ENCODE measurements at places on chromosomes 1 and 21.

- no peak for DNase-seq
Observed at GRCh38 chr1:6969762-6970161, 184.5 kb downstream of the CAMTA1 start.

- DNase-seq = no peak
Observed at GRCh38 chr1:222757646-222758268, 20.8 kb downstream of the FAM177B start.

GRCh38 chr1:102782144-102782543 is 326.2 kb downstream of the COL11A1 start:
- DNase-seq = no peak

DNA sequence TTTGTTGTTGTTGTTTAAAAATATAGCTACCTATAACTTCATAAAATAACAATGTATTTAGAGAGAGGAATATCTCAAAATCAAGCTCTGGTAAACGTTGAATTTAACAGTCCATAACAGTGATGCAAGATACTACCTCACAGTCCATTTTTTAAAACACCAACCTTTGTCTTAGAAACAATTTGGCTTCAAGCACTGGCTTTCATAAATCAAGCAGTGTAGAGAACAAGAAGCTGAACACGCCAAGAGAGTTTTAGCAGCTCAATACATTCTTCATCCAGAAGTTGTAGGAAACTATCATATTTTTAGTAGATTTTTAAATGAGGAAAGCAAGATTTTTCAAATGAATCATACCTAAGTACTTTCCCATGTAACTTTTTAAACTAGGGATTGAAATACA is 334.3 kb upstream of the ADAMTS5 start:
- no peak for DNase-seq

DNA sequence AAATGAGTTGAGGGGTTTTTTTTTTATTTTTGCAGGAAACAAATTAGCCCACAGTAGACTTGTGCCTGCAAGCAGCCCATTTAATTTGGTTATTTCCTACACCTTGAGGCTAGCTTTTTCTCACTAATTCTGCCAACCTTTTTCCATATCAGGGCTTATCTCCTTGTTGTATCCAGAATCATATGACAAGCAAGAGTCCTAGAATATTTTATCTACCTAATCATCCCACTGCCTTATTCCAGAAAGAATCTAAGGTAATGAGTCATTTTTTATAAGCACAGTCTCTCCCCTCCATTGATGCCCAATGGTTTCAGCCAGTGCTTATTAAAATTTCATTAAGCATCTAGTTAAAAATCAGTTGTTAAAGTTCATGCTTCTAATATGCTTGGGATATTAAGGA is 324.1 kb downstream of the BARHL2 start:
- DNase-seq = no peak

- DNase-seq = no peak
Observed at GRCh38 chr1:151108331-151108730, 37.8 kb downstream of the GABPB2 start.

DNA sequence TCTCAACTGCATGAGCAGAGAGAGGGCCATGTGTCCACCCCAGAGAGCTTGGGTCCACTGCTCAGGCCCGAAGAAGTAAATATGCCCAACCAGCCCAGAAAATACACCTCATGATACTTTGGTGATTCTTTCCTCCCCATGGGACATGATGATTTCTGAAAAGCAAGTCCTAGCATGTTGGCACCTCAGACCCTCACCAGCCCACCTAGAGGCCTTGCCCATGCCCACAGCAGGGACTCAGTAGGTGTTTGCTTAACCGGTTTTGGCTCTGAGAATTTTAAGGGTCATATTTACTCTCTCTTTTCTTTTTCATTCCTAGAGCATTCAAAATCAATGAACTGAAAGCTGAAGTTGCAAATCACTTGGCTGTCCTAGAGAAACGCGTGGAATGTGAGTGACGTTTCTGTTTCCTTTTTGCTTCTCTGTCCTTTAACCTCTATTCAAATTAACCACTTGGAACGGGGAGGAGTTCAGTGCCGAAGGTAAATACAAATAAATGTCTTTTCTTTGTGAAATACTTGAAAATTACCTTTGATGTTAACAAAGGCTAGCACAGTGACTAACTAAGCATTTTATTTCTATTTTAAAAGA is 79.7 kb downstream of the PDE9A start:
- DNase-seq = no peak

DNA sequence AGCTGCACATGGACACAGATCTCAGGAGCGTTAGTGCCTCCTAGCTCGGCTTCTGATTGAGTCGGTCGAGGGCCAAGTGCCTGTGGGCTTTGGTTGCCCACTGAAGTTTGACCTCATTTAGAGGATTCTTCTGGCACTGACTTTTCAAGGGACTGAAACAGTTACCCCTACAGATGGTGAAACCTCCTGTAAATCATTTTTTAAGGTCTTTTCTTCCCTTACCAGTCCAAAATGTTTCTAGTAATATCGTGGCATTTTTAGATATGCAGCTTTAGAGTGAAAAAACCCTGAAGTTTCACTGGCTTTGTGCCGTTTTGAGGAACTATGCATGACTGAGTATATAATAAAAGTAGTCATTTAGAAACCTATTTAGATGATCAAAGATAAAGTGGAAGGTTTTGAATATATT is 34.7 kb upstream of the L1TD1 start:
- no peak for DNase-seq

- DNase-seq = no peak
Observed at GRCh38 chr1:180294711-180295110, 64.6 kb downstream of the LHX4 start.

- DNase-seq = no peak
Observed at GRCh38 chr1:202966006-202966898, 805 bp downstream of the CYB5R1 start.

- no peak for DNase-seq
Observed at GRCh38 chr1:230499496-230499895, 73.4 kb upstream of the PGBD5 start.

- DNase-seq = no peak
Observed at GRCh38 chr1:14120895-14121294, 420.9 kb downstream of the PRDM2 start.

DNA sequence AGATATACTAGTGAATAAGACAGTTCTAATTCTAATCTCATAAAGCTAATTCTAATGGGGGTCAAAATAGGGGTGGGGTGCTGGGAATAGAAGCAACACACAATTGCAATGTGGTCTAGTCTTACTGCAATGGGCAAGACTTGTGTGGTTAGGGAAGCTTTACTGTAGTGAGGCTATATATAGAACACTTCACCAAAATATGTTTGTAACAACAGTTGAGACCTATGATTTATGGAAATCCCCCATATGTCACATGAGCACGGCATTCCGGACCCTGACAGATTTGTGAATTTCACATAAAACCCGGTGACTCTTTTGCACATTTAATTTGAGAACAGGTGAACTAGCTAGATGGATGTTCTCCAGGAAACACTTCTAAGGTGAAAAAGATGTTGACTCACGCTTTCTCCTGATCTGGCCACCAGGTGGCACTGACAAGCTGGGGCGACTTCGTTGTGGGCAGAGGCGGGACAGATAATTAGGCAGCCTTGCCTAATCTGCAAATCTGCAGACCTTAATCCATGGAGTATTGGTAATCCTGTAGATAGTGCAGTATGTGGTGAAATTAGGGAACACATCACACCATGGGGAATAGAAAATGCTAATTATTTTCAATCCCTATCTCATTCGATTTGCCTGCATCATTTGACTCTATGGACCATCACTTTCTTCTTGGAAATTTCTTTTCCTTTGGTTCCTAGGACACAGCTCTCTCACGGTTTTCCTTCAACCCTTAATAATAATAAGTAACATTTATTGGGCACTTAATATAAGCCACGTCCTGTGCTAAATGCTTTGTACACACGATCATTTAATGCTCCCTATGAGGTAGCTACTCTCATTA is 37.7 kb downstream of the KIAA0040 start:
- DNase-seq = peak; percentile 5

DNA sequence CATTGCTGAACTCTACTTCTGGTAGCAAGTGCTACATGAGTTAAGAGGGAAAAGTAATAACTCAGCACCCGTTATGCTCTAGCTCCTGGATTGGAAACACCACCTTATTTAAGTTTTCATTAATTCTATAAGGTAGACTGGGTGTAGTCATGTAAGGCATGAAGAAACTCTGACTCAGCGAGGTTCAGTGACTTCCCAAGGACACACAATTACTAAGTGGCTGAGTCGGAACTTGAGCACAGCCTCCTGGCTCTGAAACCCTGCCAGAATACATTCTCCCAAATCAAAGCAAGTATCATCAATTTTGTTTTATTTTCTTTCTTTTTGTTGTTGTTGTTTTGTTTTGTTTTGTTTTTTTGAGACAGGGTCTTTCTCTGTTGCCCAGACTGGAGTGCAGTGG is 29.1 kb upstream of the SCCPDH start:
- no peak for DNase-seq

GRCh38 chr1:243325305-243325890 is 69.6 kb downstream of the SDCCAG8 start:
- DNase-seq = no peak

DNA sequence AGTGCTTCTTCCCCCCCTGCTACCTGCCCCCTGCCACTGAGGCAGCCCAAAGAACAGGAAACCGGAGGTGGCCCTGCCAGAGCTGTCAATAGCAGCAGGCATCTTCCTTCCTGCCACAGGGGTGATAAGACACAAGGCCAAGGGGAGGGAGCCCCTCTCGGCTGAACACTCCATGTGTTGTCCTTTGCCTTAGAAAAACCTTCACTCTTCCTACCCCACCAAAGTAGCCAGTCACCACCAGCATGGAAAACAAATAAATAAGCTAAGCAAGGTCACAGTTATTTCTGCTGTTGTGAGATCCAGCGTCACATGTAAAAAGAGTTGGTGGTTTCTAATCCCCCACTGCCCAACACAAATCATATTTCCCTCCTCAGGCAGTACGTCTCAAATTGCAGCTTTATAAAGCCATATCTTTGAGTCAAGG is 104.8 kb upstream of the DPT start:
- no peak for DNase-seq

DNA sequence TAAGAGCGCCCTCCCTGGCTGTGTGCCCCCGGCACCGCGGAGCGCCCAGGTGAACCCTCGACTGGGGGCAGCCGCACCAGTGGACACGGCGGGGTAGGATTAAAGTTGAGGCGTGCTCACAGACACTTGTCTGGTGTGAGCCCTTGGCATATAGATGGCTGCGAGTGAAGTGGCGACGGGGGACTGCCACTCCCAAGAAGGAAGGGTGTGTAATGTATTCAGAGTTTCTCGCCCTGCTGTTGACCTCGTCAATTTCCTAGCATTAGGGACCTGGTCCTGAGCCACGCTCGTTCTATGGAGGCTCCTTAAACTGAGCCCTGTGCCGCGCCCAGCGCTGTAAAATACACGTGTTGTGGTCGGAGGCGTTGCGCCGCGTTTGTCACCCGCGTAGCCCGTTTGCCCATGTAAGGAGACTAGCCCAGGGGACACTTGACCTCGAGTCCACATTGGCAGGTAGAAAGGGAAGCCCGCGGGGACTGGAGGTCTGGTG is 554 bp downstream of the EVA1C start:
- no peak for DNase-seq

- DNase-seq = no peak
Observed at GRCh38 chr1:204991342-204991844, 51.6 kb upstream of the CNTN2 start.

GRCh38 chr1:93567255-93567918 is 114.2 kb downstream of the BCAR3 start:
- DNase-seq = no peak

- no peak for DNase-seq
Observed at GRCh38 chr1:84975035-84975434, 21.9 kb downstream of the MCOLN2 start.

- no peak for DNase-seq
Observed at GRCh38 chr21:34949499-34949898, 99.6 kb downstream of the RUNX1 start.

DNA sequence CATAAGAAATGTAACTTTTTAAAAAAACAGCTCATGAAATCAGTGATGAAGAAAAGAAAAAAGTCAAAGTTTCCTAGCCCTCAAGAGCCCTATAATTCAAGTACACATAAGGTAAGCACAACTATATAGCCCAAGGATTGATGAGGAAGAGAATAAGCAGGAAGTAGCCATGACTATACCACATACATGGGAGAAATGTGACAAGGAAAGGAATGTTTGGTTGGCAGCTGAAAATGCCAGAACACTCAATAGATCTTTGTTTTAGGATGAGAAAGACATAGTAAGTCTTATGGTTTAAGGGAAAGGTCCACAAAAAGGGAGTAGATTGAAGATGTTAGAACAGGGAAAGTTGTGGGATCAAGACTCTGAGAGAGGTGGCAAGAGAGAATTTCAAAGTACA is 5.7 kb downstream of the DOCK7 start:
- no peak for DNase-seq

GRCh38 chr1:239458144-239458500 is 71.8 kb downstream of the CHRM3 start:
- no peak for DNase-seq

DNA sequence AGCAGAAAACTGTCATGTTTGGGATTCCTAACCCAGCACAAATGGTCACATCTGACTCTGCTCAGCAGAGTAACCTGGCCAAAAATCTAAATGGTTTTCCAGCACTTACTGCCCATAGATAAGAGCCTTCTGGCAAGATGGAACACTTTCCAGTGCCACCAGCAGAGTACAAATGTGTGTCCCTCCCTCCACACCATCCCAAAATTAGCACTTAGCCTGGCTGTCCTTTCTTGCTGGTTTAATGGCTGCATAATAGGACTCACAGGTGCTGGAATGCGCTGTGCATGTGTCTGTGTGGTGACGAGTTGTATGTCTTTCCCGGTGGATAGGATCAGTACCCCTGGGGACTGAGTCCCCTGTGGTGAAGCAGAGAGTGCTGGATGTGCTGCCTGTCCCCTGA is 49.8 kb upstream of the GJB5 start:
- no peak for DNase-seq

GRCh38 chr1:165927169-165927568 is 99.8 kb downstream of the UCK2 start:
- DNase-seq = no peak

DNA sequence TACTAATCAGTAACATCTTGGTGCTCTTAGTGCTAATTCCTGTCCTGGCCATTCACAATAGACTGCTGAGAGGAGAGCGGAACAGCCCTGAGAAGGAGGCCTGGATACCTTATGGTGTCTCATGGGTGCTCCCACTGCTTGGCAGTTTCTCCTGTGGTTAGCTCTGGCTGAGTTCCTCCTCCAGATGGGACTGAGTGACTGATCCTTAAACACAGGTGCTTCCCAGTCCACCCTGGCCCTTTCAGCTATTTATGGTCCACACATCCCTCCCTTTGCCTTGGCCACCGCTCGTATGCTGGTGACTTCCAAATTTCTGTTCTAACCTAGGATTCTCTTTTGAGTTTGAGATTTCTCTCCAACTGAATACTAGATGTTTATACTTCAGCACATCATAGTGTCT is 157.0 kb upstream of the CACNA1E start:
- DNase-seq = no peak

GRCh38 chr1:160474392-160475242 is 48.4 kb downstream of the SLAMF6 start:
- no peak for DNase-seq

DNA sequence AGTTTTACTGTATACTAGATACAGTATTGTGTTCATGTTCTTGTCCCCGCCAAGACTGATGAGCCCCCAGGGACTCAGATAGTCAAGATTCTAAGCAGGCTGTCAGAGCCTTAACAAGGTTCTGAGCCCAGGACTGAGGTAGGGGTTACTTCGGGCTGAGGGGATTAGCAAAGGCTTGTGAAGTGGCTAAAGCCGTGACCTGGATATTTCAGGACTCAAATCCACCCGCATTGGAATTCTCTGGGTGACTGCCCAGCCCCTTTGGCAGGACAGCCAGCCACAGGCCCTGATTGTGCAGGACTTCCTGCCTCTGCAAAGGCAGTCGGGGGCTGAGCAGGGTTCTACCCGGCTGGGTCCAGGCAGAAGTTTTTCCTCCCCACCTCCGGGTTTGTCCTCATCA is at the start of gene PLA2G5:
Gene PLA2G5, plus strand, starts transcription at position 321 of the 400 bp plus-strand sequence. CDS start 14,637 bp downstream, outside the sequence.
- DNase-seq = no peak

Data from activated naive CD4-positive, alpha-beta T cell (primary cell).